ENCODE measurements at places on chromosomes 11 and 22.

DNA sequence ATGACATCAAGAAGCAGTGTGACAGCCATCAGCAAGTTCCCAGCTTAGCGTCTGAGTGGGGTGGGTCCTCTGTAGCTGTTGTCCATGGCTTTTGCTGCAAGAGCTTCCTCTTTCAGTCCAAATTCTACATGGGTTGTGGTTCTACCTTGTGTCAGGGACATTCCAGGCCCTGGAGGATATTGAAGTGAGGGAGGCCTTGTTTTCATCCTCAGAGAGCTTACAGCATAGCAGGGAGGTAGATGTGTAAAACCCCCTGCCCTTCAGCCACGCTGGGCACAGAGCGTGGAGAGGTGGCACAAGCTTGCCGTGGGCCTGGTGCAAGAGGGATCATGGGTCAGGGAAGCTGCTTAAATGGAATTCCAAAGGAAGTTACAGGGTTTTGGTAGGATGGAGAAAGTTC, 93.9 kb downstream of the GRIK4 start:
- no peak for DNase-seq

DNA sequence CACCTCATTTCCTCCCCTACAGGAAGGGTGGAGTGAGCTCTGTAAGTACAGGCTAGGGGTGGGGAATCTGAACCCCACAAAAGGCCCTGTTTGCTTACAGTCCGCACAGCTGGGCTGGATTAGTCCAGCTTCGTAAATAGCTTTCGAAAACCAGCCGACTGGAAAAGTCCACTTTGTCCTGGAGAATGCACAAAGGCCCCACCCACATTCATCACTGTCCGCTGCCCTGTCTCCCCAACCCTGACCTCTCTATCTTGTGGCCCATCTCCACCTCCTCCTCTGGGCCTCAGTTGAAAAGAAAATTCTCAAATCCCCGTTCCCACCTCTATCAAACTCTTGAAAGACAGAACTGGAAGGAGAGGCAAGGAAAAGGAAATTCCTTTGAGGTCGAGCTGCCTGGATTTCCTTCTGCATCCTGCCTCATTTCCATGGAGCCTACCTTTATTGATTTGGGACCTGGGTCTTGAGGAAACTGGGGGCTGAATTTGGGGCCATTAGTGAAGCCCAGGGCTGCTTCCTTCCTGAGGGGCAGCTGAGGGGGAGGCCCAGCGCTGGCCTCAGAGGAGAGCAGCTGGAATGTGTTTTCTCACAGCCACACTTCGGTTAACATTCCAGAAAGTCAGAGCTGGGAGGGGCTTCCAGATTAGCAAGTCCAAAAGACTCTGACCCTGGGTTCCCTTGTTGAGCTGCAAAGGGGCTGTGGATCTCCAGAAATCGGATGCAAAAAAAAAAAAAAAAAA, 147.6 kb downstream of the FBXO7 start:
- no peak for DNase-seq

GRCh38 chr22:44261861-44262595, 50.7 kb downstream of the SHISAL1 start:
- no peak for DNase-seq

DNA sequence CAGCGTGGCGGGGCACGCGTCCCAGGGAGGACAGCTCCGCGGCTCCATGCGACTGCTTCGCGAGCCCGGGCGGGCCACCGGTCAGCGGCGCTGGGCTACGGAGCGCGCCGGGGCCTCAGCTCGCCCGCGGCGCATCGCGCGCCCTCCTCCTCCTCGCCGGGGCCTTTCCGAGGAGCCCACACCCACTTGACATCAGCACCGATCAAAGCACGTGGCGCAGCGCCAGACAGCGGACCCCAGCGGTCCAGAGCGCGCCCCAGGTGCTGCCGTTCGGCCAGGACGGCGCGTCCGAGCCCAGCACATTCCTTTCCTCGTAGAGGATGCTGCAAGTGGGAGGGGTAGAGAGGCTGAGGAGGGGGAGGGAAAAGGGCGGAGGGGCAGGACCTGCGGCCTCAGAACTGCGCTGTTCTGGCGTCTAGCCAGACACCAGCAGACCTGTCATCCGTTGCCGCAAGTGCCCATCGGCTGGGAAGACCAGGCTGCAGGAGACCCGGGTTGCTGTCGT, 88.6 kb downstream of the PLEKHA7 start:
- no peak for DNase-seq

- no peak for DNase-seq
Measured at GRCh38 chr11:8206251-8207079, 37.6 kb upstream of the RIC3 start.

DNA sequence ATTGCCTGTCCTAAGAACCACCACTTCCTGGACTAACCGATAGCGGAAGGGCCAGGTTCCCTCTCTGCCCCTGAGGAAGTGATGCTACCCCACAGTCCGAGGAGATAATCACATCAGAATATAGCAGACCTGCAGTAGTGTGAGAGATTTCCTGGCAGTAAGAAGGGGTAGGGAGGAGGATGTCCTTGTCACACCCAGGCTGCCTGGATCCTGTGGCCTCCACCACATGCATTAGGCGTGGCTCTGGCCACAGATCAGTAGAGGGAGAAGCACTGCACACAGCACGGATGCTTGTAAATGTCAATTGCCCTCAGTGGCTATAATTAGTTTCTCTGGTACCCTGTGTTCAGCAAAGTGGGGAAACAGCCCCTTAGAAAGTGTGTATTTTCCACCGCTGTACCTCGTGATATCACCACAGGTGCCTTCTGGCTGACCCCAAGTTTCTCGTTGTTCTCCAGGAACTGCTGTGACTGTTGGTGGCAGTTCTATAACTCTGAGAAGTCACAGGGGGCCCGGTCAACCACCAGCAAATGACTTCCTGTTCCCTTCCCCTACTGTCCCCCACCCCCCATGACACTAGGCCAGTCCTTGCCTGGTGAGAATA, 61.8 kb downstream of the UBASH3B start:
- DNase-seq, result no peak

DNA sequence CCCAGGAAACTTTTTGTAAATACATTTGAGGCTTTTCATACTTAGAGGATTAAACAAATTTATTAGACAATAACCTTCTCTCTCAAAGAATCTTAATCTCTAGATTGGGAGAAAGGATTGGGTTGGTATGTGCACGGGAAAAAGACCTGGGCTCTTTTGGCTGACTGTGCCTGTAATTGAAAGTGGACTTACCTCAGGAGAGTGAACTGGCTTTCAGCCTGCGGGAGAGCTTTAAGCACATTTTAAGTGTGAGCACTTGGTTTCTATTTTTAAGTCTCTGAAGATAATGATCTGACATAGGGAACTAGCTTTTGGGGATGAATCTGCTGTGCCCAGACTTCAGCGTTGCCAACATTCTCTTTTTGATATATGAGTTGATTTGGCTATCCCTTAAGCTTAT, 35.8 kb downstream of the UVRAG start:
- DNase-seq, result no peak

Data from foreskin melanocyte (primary cell).